ENCODE measurements at places on chromosomes 4 and X. TPM values are rescaled to one million over a fixed set of nuclear protein-coding genes. Genes with fewer than 3 reads are reported as not detected.

Gene FGF2
- 39.1 TPM for total RNA-seq

Gene WDR1
- 249 TPM for total RNA-seq

Gene PTPN13
- 13.2 TPM for total RNA-seq

Gene OPRPN
- not detected for total RNA-seq

Gene REPS2
- 6.1 TPM for total RNA-seq

Gene CT45A2
- total RNA-seq = not detected

Gene MAP3K15
- 0.10 TPM for total RNA-seq

Gene PHOX2B
- total RNA-seq = not detected
